ENCODE measurements at places on chromosomes 6 and 20.

DNA sequence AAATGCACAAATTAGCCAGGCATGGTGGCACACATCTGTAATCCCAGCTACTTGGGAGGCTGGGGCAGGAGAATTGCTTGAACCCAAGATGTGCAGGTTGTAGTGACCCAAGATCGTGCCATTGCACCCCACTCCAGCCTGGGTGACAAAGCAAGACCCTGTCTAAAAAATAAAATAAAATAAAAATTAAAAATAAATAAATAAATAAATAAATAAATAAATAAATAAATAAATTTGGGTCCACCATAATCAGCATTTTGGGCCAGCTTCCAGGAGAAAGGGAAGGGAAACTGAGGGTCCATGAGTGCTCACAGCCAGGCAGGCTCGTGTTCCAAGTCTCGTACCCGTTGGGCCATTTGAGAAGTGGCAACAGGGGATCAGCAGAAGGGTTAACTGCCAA is 131.6 kb upstream of the AGPAT4 start:
- no peak for DNase-seq

DNA sequence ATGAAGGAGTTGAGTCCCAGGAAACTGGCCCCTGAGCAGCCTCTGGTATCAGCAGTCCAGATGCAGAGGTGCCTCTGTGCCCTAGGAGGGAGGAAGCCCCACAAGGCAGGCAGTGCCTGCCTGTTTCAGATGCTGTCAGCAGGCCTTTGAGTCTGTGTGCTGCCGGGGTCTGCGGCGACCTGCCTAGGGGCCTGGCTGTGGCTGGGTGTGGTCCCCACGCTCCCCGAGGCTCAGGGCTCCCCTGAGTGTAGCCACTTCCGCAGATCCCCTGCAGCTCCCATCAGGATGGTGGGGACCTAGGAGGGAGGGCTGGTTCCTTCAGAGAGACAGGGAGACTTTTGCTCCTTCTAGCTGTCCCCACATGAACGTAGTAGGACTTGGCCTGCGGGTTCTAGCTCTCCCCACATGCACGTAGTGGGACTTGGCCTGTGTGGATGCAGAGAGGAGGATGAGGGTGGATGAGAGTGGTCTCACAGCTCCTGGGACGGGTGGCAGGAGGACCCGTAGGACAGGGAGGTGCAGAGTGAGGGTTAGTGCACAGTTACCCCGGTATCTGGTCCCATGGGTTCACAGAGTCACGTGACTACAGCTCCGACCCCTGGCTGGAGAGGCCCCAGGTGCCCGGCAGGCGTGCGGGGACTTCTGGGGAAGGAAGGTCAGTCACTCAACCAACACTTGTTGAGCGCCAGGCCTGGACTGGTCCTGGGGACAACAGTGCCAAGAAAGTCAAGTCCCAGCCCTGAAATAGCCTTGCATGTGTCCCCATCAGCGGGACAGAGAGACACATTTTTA is 41.0 kb downstream of the CDH4 start:
- no peak for DNase-seq

DNA sequence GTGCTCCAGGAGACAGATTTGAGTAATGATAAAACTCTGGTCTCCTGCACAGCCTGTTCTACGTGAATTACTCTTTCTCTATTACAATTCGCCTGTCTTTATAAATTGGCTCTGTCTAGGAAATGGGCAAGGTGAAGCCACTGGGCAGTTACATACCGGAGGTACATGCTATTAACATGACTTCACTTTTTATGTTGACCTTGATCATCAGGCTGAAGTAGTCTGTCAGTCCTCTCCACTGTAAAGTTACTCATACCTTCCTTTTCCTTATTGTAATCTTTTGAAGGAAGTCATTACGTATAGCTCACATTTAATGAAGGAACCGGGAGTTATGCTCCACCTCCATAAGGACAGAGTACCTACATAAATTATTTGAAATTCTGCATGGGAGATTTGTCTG is 19.9 kb upstream of the KHDC1 start:
- no peak for DNase-seq

GRCh38 chr6:51619042-51619799 is 468.2 kb downstream of the PKHD1 start:
- no peak for DNase-seq

GRCh38 chr6:47302043-47302442 is 7.7 kb downstream of the TNFRSF21 start:
- no peak for DNase-seq

DNA sequence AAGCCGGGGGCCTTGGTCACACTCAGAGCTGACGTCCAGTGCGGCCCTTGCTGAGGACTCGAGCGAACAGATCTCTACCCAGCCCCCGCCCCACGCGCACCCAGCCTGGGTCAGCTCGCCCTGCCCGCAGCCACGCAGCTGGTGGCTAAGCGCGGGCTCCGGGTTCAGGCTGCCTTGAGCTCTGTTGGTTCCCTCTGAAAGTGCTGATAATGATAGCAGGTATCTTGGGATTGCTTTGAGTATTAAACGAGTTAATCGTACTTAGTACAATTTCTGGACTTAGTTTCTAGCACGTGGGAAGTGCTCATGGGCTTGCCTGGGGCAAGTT is 88.1 kb upstream of the TGM3 start:
- DNase-seq: no peak

GRCh38 chr6:156687789-156688619 is 89.2 kb upstream of the ARID1B start:
- peak; percentile 70 for DNase-seq

DNA sequence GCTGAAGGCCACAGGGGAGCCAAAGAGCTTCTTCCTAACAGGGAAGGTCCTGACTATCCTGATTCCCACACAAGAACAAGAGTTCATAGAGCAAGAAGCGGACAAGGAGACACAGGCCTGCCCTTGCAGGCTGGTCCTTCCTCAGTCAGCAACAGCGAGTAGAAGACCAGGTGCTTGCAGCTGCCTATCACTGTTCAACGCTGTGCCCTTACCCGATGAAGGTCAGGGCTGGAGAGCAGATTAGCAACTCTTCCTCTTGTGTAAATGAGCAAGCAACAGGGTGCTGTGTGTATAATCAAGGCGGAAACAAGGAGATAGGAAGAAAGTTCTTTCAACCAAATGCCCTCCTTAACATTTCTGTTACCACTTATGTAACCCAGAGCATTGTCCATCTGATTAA is 115.3 kb upstream of the SPACA1 start:
- DNase-seq: no peak

DNA sequence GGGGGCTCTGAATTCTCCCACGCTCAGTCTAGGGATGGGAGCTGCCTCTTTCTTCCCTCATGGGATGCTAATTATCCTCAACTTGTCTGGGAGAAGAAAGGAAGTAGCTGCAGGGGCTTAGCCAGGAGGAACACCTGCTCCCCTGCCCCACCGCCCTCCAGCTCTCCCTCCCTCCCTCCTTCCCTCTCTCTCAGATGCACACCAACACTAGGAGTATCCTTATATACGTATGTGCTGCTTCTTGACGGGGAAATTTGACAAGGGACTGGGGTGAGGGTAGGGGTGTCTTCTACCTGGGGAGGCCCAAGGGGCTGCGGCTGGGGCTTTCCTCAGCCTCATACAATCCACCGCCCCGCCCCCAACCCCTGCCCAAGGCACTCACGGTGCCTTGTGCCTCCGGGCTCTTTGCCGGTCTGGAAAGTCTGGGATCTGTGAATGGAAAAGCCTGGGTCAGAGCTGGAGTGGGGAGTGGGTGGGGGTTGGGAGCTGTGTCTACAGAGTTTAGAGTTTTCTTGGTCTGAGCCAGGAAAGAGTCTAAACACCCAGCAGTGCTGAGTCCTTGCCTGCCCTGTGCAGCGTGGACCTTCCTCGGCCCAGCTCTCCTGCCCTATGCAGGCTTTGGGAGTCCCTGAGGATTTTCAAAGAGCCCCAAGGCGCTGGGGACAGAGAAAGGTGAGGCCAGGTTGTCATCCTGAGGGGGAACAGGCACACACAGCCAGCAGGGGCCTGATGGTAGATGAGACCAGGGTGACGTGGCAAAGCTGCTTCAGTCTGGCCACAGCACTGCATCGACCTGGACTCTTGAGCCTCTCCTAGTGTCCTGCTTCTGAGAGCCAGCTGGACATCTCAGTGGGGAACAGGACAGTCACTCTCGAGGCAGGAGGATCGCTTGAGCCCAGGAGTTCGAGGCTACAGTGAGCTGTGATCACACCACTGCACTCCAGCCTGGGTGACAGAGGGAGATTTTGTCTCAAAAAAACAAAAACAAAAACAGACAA is 29.3 kb upstream of the EMILIN3 start:
- no peak for DNase-seq

DNA sequence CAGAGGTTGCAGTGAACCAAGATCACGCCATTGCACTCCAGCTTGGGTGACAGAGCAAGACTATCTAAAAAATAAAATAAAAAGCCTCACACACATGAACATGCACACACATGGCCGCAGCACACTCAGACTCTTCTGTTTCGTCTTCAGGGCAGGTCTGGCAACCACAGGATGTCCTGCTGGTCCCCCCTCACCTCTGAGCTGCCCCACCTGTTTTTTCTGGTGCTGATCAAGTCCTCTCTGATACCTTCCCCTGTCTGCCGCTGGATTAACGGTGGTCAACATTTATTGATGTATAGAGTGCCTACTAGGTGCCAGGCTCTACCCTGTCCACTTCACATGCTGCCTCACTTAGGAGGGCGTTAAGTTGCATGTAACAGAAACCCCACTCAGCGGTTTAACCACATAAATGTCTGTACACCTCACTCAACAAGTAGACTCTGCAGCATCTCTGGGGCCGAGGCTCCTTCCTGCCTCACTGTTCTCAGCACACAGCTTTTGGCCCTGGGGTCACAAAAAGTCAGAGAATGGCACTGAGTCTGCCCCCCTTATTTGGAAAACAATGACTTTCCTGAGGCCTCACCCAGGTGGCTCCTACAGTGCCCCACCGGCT is 4.5 kb upstream of the AP5S1 start:
- DNase-seq: no peak

Data from hippocampal formation (tissue), 2 donors.